ENCODE measurements at places on chromosomes 5 and 9.
A peak's percentile ranks its signal among the peaks of the same experiment; 100 is the strongest.

- DNase-seq: no peak
Measured at GRCh38 chr5:135441350-135441831, 5.8 kb downstream of the DCANP1 start.

- DNase-seq: no peak
Measured at GRCh38 chr5:14838396-14839319, 32.9 kb downstream of the ANKH start.

DNA sequence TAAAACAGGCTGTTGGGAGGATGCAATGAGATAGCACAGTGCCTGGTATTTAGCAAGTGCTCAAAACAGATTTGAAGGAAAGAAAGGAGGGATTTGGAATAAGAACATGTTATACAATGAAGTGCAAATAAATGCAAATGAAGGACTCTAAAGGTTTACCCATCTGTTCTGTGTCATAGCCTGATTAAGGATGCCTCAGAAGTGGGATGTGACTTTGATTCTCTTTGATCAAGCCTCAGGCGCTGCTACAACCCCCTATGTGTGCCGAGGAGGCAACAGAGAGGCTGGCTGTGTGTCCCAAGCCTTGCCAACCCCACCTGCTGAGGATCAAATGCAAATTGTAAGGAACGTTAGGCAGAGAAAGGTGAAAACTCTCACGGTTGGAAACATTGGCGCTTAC lies 27.2 kb downstream of the GGTA1 start:
- no peak for DNase-seq

DNA sequence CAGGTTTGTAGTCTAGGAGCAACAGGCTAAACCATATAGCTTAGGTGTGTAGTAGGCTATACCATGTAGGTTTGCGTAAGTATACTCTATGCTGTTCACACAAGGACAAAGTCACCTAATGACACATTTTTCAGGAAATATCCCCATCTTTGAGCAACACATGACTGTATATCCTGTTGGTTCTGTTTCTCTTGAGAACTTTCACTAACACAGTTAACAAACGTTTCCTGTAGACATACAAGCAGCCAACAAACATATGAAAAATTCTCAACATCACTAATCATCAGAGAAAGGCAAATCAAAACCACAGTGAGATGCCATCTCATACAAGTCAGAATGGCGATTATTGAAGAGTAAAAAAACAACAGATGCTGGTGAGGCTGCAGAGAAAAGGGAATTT lies 68.2 kb downstream of the NR2F1-AS1 start:
- DNase-seq: peak; percentile 92

All from EH (cell line).